ENCODE measurements at places on chromosomes 4 and X. TPM values are rescaled to one million over a fixed set of nuclear protein-coding genes. Genes with fewer than 3 reads are reported as not detected.

Gene TMSB15B
- total RNA-seq: 6.6 TPM

Gene HOPX
- 3.1 TPM for total RNA-seq

Gene TMEM144
- total RNA-seq: 24.2 TPM

Gene RADX
- total RNA-seq: 4.9 TPM

Gene PAK3
- total RNA-seq: 7.1 TPM

Gene PGAM4
- not detected for total RNA-seq

Gene LRIT3
- total RNA-seq: 1.4 TPM

DNA sequence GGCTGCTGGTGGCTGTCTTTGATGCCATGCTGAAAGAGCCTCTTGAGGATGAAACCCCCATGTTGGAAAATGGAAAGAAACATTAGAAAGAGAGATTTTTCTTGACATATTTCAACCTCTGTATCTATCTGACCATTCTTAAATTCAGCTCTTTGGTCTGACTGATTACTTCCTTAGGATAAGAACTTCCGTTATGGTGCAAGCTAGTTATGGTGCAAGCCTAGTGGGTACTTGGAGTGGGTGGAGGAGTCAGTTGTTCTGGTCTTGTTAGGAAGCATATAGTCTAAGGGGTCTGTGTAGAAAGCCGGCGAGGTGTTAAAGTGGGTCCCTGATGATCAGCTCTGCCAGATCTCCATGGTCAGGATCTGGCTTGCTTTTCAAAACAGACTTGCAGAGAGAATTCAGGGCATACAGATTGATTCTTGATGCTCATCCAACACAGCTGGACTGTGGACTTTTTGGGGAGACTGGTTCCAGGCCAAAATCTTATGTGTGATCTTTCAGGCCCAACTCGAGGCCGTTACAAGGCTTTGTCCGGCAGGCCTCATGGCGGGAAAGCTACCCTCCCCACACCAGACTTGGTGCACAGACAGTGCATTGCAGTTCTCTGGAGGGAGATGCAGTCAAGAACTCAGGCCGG lies 82.8 kb upstream of the BOD1L1 start:
- H3K27me3 ChIP-seq: no peaks in the 10 kb centered on the region
- no peak overlapping the region for H3K27ac ChIP-seq
- no peak overlapping the region for H3K4me3 ChIP-seq
- DNase-seq: no peak

GRCh38 chrX:131054906-131055305 lies 3.2 kb upstream of the ARHGAP36 start:
- no peaks in the 10 kb centered on the region for H3K27me3 ChIP-seq
- H3K4me1 ChIP-seq: no peaks in the 10 kb centered on the region
- no peak overlapping the region for H3K27ac ChIP-seq
- H3K36me3 ChIP-seq: no peaks in the 10 kb centered on the region
- H3K4me3 ChIP-seq: no peak overlapping the region
- DNase-seq: no peak

DNA sequence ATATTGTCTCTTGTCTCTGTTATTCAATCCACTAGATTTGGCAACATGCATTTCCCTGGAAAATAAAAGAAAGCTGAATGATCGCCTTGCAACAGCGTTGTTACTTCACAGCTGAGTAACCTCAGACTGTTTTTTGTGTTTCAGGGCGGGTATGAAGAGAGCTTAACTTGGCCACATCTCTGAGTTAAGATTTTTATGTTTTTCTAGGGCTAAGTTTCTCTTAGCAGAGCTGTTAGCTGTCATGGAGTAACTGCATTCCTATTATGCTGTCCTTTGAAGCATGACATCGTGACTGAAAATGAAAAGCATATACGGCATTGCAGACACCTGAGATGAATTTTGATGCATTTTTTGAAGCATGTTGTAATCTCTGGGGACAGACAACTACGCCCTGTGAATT lies 1798.9 kb downstream of the PCDH7 start:
- no peaks in the 10 kb centered on the region for H3K27me3 ChIP-seq
- H3K4me1 ChIP-seq: no peaks in the 10 kb centered on the region
- no peak for DNase-seq
- no peaks in the 10 kb centered on the region for H3K36me3 ChIP-seq

DNA sequence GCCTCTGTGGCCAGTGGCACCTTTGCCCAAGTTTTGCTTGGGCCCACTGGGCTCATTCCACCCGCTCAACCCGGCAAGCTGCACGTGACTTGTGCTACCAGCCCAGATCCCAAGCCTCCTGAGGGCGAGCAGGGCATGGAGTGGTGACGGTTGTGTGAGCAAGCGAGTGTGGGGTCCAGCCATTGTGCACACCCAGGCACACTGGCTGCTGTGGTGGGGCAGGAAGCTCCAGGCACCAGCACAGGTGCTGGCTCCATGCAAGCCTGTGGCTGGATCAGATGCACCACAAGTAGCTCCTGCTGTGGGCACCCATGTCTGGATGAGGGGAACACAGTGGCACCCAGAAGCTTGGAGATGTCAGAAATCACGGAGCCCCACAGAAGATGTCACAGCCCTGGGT lies 557.0 kb upstream of the GNPDA2 start:
- H3K27ac ChIP-seq: no peak overlapping the region
- H3K36me3 ChIP-seq: no peaks in the 10 kb centered on the region
- H3K4me3 ChIP-seq: no peak overlapping the region
- no peak for DNase-seq

- peak overlapping the region; percentile 18 for H3K27ac ChIP-seq
- H3K4me1 ChIP-seq: peaks cover 37% of the 10 kb centered on the region
- DNase-seq: no peak
- no peaks in the 10 kb centered on the region for H3K27me3 ChIP-seq
Observed at GRCh38 chr4:185171373-185172071, 28.5 kb downstream of the SLC25A4 start.

DNA sequence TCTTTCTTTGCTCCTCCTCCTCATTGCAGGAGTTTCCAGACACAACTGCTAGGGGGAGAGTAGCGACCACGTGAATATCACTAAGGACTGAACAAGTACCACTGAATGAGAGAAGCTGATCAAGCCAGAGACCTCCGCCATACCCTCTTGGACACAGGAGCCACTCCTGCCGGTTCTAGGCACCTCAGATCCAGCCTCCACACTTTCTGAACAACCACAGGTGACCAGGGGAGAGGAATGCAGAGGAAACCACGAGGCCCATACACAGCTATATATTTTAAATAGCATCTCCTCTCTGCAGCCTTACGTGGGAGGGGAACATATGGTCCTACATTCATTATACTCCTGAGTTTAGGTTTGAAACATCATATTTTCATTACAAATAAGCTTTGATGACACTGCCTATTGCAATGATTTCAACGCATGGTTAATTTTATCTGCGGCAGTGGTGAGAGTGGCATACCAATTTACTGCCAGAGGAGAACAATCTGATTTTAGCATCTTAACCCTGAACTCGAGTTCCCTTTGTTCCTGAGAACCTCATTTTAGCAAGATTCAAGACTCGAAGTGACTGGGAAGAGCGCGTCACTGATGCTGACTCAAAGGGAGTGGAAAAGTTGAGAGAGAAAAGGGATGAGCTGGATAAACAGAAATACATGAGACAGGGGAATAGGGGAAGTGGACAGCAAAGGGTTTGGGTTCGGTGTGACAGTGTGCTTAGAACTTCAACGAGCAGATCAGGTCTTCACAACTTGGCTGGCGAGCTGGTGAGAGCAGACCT lies 231.7 kb upstream of the PPARGC1A start:
- H3K36me3 ChIP-seq: no peaks in the 10 kb centered on the region
- H3K4me3 ChIP-seq: no peak overlapping the region
- H3K27me3 ChIP-seq: no peaks in the 10 kb centered on the region
- no peak for DNase-seq
- no peak overlapping the region for H3K27ac ChIP-seq
- H3K4me1 ChIP-seq: no peaks in the 10 kb centered on the region

- DNase-seq: no peak
- H3K4me3 ChIP-seq: no peak overlapping the region
- no peaks in the 10 kb centered on the region for H3K27me3 ChIP-seq
- no peaks in the 10 kb centered on the region for H3K4me1 ChIP-seq
Observed at GRCh38 chrX:152343306-152343705, 107.8 kb downstream of the GABRA3 start.

- H3K27me3 ChIP-seq: no peaks in the 10 kb centered on the region
- no peak for DNase-seq
- H3K4me1 ChIP-seq: no peaks in the 10 kb centered on the region
- H3K4me3 ChIP-seq: no peak overlapping the region
- H3K27ac ChIP-seq: no peak overlapping the region
Observed at GRCh38 chr4:182778222-182778982, 138.8 kb downstream of the DCTD start.

DNA sequence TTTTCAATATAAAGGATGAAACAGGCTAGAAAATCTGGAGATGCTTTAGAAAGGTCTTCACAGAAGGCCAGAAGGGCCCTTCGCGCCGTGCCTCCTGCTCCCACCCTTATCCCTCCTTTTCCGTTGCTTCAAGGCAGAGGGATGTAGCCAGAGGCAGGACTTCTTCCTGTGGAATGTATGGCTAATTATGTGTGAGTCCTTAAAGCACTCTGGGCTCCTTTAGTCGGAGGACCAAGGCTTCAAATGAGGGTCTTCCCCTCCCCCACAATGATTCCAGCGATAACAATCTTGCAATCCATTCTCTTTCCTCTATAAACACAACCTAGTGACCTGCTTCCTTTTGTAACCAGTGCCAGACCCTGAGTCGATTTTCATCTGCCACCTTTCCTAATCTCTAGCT lies 103.5 kb downstream of the GPC3 start:
- H3K27ac ChIP-seq: no peak overlapping the region
- no peaks in the 10 kb centered on the region for H3K4me1 ChIP-seq
- no peaks in the 10 kb centered on the region for H3K36me3 ChIP-seq
- H3K27me3 ChIP-seq: no peaks in the 10 kb centered on the region
- H3K4me3 ChIP-seq: no peak overlapping the region

- H3K27me3 ChIP-seq: no peaks in the 10 kb centered on the region
- no peak overlapping the region for H3K4me3 ChIP-seq
- H3K4me1 ChIP-seq: no peaks in the 10 kb centered on the region
- H3K36me3 ChIP-seq: no peaks in the 10 kb centered on the region
Observed at GRCh38 chrX:34716302-34716701, 59.2 kb upstream of the TMEM47 start.

GRCh38 chr4:30402276-30402675 lies 317.9 kb upstream of the PCDH7 start:
- no peak overlapping the region for H3K4me3 ChIP-seq
- no peaks in the 10 kb centered on the region for H3K27me3 ChIP-seq
- H3K36me3 ChIP-seq: no peaks in the 10 kb centered on the region
- no peak overlapping the region for H3K27ac ChIP-seq
- DNase-seq: no peak

DNA sequence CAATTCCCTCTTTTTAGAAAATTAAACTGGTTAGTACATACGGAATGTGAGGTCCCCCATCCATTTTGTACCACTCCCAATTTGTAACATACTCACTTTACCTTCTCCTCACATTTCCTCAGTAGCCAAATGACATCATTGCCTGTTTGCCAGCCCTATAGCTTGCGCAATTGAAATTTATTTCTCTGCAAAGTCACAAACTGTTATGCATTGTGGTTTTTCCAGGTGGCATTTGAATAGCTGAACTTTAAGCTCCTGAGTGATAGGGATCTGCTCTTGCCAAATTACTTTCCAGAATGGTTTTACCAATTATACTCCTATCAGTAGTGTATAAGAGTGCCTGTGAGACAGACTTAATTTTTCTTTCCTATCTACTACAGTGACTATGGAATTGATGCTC lies 7.7 kb downstream of the COL4A5 start:
- no peak overlapping the region for H3K27ac ChIP-seq
- H3K27me3 ChIP-seq: no peaks in the 10 kb centered on the region
- no peak overlapping the region for H3K4me3 ChIP-seq
- H3K36me3 ChIP-seq: no peaks in the 10 kb centered on the region

DNA sequence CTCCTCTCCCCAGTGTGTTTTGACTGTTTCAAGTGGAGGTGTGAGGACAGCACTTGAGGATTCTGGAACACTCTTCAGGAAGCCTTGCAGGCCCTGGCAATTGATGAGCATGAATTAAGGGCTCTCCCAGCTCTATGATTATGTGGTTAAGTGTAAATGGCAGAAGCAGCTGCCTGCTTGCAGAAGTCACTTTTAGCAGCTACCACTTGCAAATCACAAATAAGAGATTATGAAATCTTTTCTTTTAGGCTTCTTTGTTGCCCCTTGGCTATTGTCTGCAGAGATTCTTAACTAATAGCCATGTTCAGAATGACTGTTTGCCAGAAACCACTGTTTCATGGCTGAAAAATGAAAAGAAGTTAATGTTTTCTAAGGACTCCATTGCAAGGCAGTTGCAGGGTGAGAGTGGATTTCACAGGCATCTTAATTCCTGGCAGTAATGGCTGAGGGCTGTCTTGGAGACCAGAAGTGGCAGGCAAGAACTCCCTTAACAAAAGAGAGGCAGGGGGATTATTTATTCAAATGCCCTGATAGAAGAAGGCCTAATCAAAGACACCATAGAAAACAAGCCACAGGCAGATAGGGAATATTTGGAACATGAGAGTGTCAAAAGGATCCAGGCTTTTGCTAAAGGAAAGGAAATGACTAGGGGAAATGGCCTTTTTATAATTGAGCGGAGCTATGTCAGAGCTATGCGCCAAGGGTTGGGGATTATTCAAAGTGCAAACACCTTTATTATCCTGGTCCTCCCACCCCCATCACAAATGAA lies 8.3 kb upstream of the HOPX start:
- DNase-seq: no peak
- no peak overlapping the region for H3K4me3 ChIP-seq
- H3K27ac ChIP-seq: no peak overlapping the region
- no peaks in the 10 kb centered on the region for H3K27me3 ChIP-seq

DNA sequence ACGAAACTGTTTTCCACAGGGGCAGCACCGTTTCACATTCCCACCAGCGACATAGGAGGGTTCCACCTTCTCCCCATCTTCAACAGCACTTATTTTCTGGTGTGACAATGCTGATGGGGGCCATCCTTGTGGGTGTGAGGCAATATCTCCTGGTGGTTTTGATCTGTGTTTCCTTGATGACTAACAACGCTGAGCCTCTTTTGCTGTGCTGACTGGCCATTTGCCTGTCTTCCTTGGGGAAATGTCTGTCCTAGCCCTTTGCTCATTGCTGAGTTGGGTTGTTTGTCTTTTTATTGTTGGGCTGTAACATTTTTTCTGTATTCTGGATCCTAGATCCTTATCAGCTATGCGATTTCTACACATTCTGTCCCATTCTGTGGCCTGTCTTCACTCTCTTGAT lies 33.7 kb downstream of the ATP2B3 start:
- no peak overlapping the region for H3K27ac ChIP-seq
- no peaks in the 10 kb centered on the region for H3K36me3 ChIP-seq
- no peaks in the 10 kb centered on the region for H3K27me3 ChIP-seq

DNA sequence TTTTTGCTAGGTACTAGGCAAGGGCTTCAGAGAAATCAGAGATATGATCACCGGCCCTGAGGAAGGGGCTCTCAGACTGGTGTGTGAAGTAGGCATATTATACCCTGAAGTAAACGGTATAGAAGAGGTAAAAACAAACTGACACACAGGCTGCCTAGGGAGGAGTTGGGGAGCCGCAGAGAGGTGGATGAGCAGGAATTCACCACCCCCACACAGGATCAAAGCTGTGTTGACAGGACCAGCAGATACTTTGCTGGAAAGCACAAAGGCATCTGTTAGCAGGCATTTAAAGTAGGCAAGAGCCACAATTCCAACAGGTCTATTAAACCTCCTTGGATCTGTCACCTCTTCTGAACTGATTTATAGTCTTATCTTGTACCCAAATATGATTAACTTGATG lies 71.8 kb upstream of the GPR34 start:
- H3K4me1 ChIP-seq: no peaks in the 10 kb centered on the region
- no peak for DNase-seq
- H3K27ac ChIP-seq: no peak overlapping the region
- H3K27me3 ChIP-seq: no peaks in the 10 kb centered on the region
- no peak overlapping the region for H3K4me3 ChIP-seq

GRCh38 chr4:76783836-76784235 lies 114.1 kb downstream of the SOWAHB start:
- peaks cover 7% of the 10 kb centered on the region for H3K4me1 ChIP-seq
- H3K27me3 ChIP-seq: no peaks in the 10 kb centered on the region

- H3K27ac ChIP-seq: no peak overlapping the region
- no peaks in the 10 kb centered on the region for H3K4me1 ChIP-seq
- no peak for DNase-seq
- no peaks in the 10 kb centered on the region for H3K27me3 ChIP-seq
Observed at GRCh38 chr4:632926-633325, 7.6 kb downstream of the PDE6B start.

Measured in thoracic aorta (tissue), 2 donors.